Ureter (tissue), 1 donor: ENCODE measurements at places on chromosomes 7 and 10. TPM values are rescaled to one million over a fixed set of nuclear protein-coding genes. Genes with fewer than 3 reads are reported as not detected.

GRCh38 chr7:109009636-109010035 lies 440.0 kb downstream of the DNAJB9 start:
- no peak for DNase-seq

- DNase-seq, result no peak
Observed at GRCh38 chr10:50231515-50232260, 19.6 kb downstream of the ASAH2 start.

DNA sequence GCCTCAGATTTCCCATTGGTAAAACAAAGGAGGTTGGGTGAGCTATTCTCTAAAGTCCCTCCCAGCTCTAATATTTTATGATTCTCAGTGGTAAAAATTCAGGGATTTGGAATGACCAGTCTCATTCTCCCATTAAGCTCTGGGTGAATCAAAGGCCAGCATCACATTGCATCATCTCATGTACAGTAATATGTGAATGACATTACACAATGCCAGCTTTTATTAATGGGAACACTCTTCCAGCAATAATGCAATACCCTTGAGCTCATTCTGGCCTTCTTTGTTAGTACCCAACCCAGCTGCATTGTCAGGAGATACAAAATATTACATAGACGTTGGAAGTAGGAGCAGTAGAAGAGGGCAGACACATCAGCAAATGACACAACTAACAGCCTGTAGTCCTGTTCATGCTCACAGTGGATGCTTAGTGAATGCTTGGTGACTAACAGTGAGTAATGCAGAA lies 100.0 kb upstream of the EGR2 start:
- DNase-seq, result no peak

- no peak for DNase-seq
Observed at GRCh38 chr7:7653593-7654187, 13.1 kb downstream of the UMAD1 start.

DNA sequence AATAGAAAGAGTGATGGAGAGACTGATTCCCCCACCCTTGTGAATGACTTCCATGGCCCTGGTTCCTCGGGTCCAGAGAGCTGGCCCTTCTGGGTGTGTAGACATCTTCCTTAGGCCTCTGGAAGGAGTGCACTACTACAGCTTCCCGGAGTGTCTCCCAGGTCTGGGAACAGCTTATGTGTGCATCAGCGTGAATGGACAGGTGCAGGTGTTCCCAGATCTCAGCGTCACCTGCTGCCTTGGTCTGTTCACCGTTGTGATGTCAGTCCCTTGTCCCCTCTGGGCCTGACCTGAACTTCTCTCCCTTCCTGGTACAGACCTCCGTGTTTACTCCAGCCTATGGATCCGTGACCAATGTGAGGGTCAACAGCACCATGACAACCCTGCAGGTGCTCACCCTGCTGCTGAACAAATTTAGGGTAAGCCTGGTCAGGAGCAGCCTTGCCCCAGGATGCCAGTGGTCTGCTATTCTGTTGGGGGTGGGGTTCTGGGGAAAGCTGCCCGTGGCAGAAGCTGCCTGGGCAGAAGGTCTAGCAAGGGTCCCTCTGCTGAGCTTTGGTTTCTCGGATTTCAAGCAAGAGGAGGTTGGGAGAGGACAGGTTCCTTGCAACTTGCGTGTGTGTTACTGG lies 10.5 kb upstream of the DEPP1 start:
- DNase-seq, result no peak

DNA sequence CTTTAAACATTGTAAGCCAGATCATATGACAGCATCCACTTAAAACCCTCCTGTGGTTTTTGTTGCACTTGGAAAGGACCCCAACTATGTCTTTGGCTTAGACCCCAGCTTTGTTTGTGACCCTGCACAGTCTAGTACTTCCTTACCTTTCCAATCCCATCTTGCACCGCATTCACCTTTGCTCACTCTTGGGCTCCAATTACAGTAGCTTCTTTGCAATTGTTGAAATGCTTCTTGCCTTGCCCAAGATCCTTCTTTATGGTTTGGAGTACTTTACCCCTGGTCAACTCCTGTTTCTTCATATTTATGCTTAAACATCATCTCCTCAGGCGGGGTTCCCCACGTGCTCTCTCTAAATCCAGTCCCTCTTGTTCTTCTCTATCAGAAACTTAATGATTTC lies 162.6 kb downstream of the PTEN start:
- no peak for DNase-seq

Gene C10orf53
- total RNA-seq, result not detected

Gene FXYD4
- total RNA-seq, result 13.8 TPM

Gene CCDC146
- total RNA-seq, result 11.7 TPM

Gene PSD
- 5.1 TPM for total RNA-seq

Gene BMS1
- total RNA-seq, result 19.2 TPM
